Epithelial cell of alveolus of lung (primary cell): ENCODE measurements at places on chromosomes 12 and 14. TPM values are rescaled to one million over a fixed set of nuclear protein-coding genes. Genes with fewer than 3 reads are reported as not detected.

GPR68 gene
- total RNA-seq = under 0.01 and 1.6 TPM in 2 replicates

OR10P1 gene
- not detected in 2 replicates for total RNA-seq

SLC25A21 gene
- total RNA-seq = 1.0 TPM in 1 of 2 replicates, not detected in the other

FAM186B gene
- total RNA-seq = under 0.01 and 0.32 TPM in 2 replicates

DPF3 gene
- 1.2 and 4.5 TPM in 2 replicates for total RNA-seq

NDUFA9 gene
- 29.4 and 85.1 TPM in 2 replicates for total RNA-seq

SPX gene
- 0.48 and 0.91 TPM in 2 replicates for total RNA-seq

TC2N gene
- total RNA-seq = 0.24 and 0.26 TPM in 2 replicates

UNG gene
- total RNA-seq = 29.6 and 30.3 TPM in 2 replicates

ISM2 gene
- total RNA-seq = 1.6 TPM in 1 of 2 replicates, not detected in the other

ARHGDIB gene
- 4.0 and 23.8 TPM in 2 replicates for total RNA-seq

NTS gene
- 0.91 TPM in 1 of 2 replicates, not detected in the other for total RNA-seq

GALNT9 gene
- 0.08 and 0.13 TPM in 2 replicates for total RNA-seq

CLEC4A gene
- 0.72 TPM in 1 of 2 replicates, not detected in the other for total RNA-seq
